ENCODE measurements at places on chromosomes 16 and 17.

- DNase-seq: no peak
Observed at GRCh38 chr16:89192956-89193575, 7.3 kb downstream of the SLC22A31 start.

- peak; percentile 6 for DNase-seq
Observed at GRCh38 chr16:6016530-6017184, 919.1 kb upstream of the EEF2KMT start.

DNA sequence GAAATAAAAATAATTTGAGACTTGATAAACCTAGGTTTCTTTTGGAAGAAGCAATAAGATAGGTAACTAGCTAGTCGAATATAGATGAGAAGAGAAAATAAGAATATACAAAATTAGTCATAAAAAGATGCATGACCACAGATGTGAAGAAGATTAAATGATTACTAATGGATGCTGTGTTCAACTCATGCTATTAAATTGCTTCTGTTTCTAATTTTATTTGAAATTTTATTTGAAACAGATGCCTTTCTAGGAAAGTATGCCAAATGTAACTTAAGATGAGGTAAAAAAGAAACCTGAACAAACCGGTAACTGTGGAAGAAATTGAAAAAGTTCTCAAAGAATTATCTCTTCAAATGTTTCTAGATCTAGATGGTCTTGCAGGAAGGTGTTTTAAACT is 91.6 kb downstream of the OR1D5 start:
- no peak for DNase-seq

DNA sequence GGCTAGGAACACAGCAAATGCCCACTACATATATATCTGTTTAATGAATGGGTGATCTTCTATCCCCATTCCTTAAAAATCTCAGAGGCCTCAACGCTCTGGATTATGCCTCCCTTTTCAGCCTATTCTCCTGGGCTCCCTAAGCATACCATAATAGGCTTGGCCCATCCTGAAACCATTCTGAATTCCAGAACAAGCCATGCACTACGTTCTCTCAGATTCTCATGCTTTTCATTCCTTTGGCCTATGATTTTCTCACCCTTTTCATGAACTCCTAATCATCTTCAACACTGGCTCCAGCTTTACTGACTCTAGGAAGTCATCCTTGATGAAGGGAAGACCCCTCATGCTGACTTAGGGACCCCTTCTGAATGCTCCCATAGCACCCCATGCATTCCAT is 71.1 kb downstream of the RPGRIP1L start:
- DNase-seq: no peak

DNA sequence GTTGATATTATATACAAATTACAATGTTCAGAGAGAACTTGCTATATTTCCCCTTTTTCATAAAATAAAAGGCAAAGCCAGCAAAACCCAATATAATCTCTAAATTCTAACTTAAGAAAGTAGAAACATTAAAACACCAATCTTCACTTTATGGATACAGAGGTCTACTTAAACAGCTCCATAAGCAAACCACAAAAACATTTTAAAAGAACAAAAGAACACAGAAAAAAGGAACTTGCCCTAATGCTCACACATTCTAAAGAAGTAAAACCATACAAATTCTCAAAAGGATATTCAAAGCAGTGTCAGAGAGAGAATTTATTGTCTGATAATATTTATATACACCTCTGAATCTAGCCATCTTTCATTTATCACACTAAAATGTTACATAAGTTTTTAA is 606 bp downstream of the ABCA10 start:
- DNase-seq: no peak

DNA sequence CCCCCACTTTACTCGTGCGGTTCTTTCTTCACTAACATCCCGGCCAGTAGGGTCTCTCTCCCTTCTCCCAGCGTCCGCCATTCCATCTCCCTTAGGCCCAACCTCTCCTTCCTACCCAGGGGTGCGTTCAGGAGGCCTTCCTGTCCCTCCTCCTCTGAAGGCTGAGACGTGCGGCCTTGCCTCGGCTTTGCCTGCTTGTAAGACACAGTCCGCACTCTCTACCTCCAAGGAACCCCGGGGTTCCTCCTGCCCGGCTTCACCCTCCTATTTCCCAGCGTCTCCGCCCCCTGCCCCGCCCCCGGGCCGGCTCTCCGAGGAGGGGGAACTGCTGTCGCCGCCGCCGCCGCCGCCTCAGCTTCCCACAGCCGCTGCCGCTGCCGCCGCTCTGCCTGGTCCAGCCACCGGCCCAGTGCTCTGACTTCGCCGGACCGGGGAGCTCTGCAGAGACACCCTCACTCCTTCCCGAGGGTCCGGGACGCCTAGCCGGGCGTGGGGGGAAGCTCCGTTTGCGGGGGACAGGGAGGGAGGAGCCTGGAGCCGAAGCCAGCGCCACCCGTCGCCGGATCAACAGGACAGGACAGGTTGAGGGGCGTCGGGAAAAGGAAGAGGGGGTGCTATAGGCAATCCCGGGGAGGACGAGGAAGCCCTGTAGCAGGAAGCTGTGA is 1.2 kb upstream of the FGF11 start:
- DNase-seq: no peak

DNA sequence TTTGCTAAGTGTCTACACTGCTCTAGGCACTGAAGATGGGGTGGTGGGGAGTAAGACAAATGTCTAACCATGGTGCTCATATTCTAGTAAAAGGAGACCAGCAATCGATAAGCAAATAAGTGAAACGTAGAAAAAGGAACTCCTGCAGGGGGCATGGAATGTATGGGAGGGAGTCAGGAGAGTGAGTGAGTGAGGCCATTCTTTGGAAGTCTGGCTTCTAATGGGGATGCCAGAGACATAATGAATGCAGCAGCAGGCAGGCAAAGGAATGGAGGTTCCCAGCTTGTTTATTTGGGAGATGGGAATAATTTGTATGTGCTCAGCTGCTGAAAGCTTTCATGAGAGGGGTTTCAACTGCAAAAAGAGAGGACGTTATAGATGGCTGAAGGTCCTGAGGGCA is 216.4 kb upstream of the DYNLRB2 start:
- no peak for DNase-seq

GRCh38 chr16:27217256-27217655 is 13.9 kb downstream of the KDM8 start:
- no peak for DNase-seq

GRCh38 chr16:73951481-73951880 is 345.1 kb upstream of the PSMD7 start:
- no peak for DNase-seq

DNA sequence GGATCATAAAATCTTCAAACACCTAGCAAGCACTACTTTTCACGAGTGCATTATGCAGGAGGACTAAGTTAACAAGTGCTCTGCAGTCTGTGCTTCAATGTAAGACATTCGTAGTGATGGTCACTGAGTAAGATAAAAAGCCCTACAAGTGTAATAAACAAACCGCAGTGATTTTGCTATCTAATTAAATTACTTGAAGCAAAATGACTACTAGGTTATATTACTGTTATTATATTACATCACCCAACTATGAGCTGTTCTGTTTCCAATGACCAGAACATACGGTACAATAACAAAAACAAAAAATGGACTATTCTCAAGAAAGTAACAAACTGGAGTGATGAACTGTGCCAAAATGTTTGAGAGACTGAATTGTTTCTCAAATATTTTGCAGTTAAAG is 11.2 kb downstream of the KLHL10 start:
- no peak for DNase-seq

- DNase-seq: peak; percentile 72
Observed at GRCh38 chr16:89359264-89360147, 130.9 kb downstream of the ANKRD11 start.

- no peak for DNase-seq
Observed at GRCh38 chr16:29825145-29826044, 5.1 kb downstream of the MVP start.

DNA sequence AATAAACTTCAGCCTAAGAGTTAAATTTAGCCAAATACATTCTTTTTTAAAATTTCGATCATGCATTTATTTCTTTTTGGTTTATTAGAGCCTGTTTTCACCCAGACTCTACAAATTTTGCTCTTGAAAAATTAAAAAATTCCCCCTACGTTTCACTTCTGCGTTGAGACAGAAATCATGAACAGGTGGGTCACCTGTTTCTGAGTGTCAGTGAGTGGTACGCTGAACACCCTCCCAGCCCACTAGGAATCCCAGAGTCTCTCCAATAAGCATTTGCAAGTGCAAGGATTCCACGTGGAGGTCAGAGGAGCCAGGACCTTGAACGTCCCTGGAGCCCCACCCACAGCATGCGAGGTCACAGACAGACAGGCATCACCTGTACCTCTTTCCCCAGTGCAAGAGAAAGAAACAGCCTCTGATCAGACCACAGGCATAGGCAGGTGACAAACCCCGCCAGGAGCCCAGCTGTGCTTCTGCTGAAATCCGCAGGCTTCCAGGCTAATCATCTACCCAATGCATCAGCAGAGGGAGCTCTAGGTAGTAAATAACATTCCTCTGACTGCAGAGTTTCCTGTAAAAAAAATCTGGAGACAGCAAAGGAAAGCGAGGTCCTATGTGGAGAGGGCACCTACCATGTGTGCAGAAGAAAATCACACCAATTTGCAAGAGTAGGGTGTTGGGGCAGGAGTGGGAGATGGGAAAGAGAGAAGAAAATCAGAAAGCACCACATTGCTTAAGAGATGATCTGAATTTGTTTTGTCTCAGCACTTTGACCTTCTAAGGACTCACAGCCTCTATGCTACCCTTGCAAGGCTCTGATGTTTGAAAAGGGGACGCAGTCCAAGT is 5.9 kb upstream of the XYLT1 start:
- DNase-seq: no peak

DNA sequence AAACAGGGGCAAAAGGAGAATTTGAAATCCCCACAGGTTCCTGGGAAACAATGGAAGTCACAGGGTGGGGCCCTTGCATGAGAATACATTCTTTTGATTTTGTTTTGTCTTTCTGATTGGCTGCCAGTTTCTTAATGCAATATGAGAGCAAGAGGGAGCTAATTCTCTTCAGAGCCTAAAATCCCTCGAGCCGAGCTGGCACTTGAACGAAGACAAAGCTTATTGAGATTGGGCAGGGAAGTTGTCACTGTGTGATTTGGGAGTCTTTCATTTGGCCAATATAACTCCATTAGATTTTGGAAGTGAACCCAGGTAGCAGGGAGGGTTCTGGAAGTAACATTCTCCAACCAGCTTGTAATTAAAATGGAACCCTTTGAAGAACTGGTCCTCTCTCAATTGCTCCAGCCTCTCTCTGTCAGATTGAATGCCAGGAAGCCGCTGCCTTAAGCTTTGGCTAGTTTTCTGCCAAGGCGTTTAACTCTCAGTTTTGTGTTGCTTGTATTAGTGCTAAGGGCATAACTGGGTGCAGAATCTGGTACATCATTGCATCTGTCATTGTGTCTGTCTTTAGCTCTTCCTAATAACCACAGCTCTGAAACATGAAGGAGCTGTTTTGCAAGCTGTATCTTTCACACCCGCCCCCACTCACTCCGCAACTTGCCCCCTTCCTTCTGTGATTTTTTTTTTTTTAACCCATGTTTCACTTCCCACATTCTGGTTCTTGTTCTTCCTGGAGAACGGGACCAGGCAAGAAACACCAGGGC is 272.0 kb downstream of the MAF start:
- DNase-seq: no peak

DNA sequence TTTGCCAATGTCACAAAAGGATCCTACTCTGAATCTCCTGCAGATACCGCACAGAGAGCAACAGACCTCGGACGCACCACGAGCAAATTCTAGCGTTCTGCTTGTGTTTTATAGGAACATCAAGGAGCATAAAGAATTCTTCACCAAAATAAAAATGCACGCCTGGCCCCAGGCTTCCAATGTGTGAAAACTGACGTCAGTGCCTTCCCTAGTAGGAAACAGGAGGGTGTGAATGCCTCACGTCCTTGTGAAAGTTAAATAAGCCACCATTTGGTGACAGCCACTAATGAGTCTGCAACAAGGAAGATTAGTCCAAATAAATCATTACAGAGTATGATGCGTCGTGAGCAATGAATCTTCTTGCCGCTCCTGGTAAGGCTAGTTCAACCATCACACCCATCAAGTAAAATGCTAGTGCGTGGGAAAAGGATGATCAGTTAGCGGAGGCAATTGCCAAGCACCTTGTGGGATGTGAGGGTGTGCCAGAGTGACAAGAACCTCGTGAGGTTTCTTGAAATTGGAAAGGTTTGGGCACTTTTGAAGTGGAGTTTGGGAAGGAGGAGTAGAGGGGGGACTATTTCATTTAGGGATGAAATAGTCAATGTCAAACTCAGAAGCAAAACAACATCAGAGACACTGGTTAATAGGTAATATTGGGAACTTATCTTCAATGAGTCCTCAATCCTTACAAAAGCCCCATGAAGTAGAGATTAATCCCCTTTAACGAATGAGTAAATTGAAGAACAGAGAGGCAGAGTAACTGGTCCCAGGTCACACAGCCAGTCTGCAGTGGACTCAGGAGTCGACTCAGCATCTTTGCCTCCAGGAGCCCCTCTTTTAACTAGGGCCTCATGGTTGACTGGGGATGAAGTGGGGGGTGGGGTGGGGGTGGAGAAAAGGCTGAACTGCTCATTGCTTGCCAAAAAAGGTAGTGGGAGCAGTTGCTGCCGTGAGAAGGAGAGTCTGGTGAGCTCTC is 238.8 kb downstream of the SLC39A11 start:
- no peak for DNase-seq

DNA sequence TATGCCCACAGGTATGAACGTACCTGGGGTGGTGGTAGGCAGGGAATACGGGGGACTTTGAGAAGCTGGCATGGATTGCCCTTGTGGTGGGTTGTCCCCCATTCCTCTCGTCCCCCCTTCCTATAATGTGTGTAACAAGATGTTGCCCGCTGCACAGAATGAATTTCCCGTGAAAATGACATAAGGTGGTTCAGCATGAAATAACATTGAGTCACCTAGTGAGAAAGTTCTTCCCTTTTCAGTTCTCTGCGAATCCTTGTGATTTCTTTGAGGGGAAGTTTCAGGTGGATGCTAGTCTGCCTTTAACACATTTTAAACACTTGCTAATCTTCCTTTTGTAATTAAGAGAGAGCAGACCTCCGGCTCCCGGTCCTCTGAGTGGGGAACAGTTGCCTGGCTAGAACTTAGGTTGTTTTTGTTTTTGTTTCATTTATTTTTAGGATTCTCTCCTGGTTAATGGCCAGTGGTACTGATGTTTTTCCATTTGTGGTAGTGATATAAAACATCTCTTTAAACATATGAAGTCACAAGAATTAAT is 58.9 kb downstream of the RAP1GAP2 start:
- DNase-seq: no peak

GRCh38 chr17:44804302-44805089 is 25.6 kb downstream of the GJC1 start:
- DNase-seq: no peak

GRCh38 chr16:79767421-79768275 is 167.1 kb upstream of the MAF start:
- DNase-seq: no peak

DNA sequence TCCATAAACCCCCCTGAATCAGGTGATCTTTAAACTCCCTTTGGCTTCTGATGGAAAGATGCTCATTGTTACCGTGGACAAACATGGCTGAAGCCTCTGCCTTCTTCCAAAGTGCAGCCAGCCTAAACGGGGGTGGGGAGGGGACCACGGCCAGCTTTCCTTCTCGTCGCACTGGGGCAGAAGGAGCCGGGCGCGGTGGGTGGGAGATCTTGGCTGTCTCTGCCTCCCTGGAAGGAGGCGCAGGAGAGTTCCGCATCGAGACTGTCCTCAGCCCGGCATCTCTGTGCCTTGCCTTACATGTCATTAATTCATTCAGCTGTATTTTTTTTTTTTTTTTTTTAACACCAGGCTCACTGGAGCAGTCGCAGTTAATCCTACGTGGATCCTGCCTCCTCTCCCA is 163.3 kb upstream of the PLCG2 start:
- DNase-seq: no peak
